ENCODE measurements at places on chromosomes 4 and X. TPM values are rescaled to one million over a fixed set of nuclear protein-coding genes. Genes with fewer than 3 reads are reported as not detected.

CXXC4 gene
- 4.1 TPM for total RNA-seq

DACH2 gene
- total RNA-seq, result not detected

DNA sequence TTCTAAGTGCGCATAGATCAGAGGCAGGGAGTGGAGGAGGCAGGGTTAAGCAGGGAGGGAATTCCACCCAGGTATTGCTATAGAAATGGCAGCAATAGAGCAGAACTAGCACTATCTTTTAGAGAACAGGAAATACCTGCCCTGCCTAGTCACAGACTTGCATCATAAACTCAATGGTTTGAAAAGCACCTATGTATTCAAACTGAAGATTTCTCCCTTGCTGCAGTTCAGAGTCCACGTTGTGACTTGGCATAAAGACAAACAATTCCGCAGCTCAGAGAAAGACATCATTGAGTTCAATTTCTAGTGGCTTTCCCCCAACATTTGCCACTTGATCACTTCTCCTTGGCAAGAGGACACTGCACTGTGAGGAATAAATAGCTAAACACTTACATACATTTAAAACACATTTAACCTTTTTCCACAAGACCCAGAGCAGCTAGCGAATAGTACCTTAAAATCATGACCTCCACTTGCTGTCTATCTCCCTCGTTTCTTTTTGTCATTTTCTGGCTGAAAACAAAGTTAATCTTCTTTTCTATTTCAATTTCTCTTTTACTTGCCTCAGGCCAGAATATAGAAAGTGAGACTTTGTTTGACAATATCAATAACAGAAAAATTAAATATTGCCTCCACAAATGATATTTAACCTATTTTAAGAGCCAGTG is 42.4 kb downstream of the SLC7A11 start:
- DNase-seq, result no peak

GRCh38 chr4:80613470-80613869 is 277.9 kb downstream of the CFAP299 start:
- DNase-seq, result no peak

DNA sequence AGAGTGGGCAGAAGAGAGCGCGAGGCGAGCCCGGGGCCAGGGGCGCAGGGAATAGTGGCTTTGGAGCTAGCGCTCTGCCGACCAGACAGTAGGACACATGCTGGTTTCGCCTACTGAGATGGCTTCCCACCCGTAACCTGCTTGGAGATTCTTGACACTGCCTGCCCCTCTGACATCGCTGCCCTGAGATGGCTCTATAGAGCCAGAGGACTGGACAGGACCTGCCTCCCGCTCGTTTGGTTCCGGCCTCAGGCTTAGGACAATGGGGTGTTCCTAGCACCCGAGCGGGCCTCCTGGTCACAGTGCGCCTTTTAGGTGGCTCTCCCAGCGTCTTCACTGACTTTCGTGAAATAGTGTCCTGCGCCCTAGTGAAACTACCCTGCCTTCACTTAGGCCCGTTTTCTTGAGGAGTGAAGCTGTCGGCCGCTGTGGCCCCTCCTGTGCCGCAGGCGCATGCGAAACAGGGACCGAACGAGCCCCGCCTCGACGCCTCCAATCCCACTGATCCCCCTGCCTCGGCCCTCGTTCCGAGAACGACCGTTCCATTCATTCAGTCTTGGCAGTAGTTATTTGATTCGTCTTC is 608 bp downstream of the TAF1 start:
- DNase-seq, result no peak

DNA sequence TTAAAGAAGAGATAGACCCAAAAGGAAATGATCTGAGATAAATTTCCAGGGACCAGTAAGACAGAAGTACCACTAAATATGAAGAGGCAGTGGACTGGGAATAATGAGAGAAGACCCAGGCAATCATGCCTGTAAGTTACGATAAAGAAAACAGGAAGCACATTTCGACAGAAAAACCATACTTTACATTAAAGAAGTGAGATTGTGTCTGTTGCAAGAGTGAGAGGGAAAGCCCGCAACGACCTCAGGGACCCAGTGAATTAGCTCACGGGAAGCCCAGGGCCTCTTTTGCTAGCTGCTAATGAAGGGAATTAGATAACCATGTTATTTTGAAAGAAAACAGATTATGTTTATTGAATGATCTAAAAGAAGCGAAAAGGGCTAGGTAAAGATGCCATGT is 28.9 kb upstream of the ACSL1 start:
- no peak for DNase-seq

Measured in right atrium auricular region (tissue), 2 donors.